Head of caudate nucleus (tissue), 42 donors: ENCODE measurements at places on chromosomes 5 and 9.

DNA sequence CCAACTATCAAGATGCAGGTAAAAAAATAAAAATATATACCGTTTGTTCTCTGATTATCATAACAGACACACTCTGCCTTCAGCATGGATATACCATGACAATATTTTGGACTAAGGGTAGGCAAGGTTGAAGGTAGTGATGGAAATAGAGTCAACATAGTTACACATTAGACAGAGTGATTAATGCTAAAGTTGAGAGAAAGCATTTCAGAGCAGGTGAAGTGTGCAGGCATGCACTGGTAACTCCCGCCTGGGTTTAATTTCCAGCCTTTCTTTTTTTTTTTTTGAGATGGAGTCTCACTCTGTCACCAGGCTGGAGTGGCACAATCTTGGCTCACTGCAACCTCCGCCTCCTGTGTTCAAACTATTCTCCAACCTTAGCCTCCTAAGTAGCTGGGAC, 458.5 kb downstream of the TLR4 start:
- no peak for DNase-seq

DNA sequence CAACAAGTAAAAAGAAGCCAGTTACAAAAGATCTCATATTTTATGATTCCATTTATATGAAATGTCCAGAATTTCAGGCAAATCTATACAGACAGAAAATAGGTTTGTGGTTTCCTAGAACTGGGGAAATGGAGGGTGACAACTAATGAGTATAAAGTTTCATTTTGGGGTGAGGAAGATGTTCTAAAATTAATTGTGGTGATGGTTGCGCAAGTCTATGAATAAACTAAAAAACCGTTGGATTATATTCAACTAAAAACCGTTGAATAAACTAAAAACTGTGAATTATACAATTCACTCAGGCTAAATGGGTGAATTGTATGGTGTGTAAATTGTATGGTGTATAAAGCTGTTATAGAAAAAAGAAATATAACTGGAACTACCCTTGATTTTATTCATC, 47.6 kb downstream of the ADAMTS6 start:
- DNase-seq = no peak

DNA sequence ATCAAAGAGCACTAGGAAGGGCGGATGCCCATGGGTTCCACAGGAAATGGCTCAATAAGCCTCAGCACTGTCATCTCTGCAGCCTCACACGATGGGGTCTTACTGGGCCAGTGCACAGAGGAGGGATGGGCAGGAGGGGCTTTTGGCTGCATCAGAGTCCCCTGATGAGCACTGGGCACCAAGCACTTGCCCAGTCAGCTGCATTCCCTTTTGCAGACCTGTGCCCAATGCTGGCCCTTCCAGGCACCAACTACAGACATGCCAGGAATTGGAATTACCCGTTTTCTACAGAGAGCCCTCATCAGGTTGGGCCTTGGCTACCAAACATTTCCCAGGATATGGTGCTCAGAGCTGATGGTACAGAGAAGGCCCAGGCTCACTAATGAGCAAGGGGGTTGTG, 182.5 kb downstream of the HSPA4 start:
- DNase-seq = no peak

- DNase-seq = no peak
These were observed 215.3 kb upstream of the VLDLR start for GRCh38 chr9:2406252-2406651.

DNA sequence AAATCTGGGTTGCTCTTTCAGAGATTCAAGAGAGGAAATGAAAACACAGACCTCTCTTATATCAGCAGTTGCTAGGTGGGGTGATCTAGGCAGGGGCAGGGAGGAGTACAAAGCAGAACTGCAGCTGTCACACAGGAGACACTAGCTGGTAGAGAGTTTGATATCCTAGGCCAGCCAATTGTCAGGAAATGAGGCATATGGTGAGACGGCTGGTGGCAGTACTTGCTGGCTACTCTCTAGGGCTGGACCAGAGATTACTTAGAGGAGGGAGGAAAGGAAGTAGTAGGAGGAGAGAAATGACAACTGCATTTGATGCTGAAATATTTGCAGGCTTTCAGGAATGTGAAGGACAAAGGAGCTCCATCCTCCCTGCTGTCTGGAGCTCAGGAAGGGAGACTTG, 113.8 kb downstream of the TRIM32 start:
- DNase-seq = no peak

DNA sequence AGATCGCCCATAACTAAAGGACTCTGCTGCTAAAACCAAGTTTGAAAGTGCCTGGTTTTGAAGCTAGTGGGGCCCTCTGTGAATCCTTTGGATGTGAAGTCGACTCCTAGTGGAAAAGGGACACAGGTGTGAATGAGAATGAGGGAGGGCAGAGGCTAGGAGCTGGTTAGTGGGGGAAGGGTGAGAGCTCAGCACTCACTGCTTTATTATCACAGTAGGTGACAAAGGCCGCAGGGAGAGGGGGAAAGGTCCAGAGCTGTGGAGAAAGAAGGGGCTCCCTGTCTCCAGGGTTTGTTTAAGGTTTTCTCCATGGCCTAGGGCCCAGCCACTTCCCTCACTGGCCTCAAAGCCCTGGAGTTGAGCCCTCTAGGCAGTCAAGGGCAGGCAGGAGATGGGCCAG, 3.5 kb downstream of the HDHD3 start:
- DNase-seq = no peak

DNA sequence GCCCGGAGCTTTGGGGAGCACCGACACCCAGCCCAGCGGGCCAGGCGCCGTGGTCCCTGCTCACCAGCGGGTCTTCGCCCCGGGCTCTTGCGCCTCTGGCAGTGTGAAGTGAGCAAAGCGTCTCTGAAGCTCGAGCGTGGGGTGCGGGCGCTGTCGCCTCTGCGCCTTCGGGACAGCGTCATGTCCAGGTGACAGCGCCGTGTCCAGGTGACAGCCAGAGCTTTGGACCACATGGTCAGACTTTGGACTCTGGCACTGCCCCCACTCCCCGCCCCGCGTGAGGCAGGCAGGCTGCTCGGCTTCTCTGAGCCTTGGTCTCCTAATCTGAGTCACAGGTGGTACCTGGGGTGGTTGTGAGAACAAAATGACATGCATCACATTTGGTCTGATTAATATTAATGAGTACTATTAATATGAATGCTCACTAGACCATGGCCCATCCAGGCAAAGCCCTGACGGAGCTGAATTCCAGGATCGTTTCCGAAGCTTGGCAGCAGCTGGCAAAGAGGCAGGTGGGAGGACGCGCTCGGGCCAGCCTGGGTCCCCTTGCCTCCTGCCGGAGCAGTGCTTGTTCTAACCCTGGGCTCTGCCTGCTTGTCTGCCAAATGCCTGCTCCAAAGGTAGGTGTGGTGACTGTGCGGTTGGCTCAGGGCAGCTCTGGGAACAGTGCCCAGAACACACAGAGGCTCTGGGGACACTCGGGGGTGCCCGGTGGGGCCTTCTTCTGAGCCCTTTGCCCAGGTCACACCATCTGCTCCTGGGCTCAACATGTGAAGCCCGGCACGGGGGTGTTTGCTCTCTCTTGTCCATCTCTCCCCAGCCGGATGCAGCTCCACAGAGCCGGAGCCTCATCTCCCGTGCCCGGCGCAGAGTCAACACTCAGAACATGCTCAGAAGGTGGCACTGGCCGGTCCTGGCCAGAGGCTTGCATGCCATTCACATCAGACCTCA, 157.1 kb downstream of the OLFM1 start:
- no peak for DNase-seq

DNA sequence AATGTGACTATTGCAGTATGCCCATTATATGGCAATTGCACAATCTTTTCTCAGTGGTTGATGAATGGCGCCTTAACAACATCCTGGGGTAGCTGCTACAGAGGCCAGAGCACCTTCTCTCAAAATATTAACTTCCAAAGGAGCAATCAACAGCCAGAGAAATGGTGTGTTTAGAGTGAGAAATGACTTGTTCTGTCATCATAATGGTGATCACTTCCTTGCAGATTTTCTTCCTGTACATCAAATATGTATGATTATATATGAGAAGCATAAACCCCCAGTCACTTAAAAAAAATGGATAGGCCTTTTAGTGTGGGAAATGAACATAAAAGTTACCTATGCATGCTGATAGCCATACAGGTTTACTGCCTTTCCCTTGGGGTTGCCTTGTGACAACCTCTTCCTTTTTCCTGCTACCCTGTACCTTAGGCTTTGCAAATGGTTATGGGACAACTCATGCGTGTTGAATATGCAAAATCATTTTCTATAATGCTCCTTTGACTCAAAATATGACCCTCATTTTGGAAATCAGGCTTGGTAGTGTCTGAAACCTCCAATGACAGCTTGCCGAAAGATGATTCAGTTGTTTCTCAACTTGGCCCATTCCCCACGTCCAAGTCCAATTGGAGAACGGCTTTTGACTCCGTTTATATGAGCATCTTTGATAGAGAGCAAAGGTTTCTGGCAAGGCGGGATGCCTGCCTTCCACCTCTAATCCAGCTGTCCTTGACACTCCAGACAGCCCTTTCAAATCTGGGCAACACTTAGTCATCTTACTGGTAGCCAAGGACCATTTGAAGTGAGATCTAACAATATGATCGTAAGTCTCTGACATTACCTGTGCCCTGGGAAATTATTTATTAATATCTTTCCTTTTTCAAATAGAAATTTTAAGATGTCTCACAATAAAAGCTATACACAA, 69.3 kb downstream of the SLC1A1 start:
- no peak for DNase-seq

GRCh38 chr5:6181147-6181729, 197.1 kb downstream of the MED10 start:
- DNase-seq = no peak

DNA sequence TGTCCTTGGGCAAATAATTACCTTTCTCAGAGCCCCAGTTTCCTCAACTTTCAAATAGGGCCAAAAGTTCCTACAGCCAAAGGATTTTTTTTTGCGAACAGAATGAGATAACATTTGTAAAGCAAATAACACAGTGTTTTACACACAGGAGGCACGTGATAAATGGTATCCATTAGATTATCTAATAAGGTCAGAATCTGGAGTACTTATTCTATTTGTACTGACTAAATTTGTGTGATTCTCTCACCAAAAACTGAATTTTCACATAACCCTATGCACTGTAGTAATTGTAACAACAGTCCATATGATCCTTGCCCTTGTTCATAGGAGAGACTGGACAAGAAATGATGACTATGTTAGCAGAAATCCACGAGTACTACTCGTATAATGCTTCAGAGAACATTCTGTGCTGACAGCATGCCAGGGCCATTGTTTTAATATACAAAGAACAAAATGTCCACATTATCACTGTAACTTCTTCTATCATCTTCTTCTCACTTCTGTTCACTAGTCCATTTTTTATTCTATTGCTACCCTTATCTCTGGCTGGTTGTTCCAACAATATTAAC, 13.9 kb upstream of the FEM1C start:
- no peak for DNase-seq

GRCh38 chr5:14204785-14205321, 61.7 kb downstream of the TRIO start:
- no peak for DNase-seq

DNA sequence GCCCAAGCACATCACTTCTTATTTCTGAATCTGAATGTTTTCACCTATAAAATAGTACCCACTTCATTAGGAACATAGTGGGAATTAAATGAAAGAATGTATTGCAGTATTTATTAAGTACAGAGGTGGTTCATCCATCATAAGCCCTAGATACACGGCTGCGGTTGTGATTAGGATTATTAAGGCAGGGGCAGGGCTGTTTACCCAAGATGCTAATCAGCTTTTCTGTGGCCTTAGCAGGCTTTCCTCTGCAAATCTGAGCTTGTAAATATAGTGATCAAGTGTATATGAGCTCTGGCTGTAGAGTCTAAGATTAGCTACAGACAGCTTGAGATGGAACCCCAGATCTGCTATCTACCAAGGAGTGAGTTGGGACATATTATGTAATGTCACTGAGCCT, 124.1 kb upstream of the ADRA1B start:
- DNase-seq = no peak

GRCh38 chr5:73333944-73334703, 114.5 kb downstream of the FOXD1 start:
- DNase-seq = no peak

DNA sequence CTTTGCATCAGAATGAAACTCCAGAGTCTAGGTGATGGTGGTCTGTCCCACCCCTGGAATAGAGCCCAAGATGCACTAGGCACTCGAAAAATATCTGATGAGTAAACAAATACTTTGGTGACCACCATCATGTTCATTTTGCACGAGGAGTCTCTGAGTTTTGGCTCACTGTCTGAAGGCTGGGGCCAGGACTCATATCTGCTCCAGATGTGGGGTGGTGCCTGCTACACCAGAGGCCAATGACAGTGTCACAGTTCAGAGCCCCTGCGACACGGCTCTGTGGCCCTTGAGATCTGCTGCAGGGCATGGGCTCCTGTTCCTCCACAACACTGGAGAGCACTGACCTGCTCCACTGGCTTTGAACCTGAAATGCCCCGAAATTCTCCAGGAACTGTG, 164.6 kb downstream of the ROR2 start:
- peak; percentile 12 for DNase-seq

DNA sequence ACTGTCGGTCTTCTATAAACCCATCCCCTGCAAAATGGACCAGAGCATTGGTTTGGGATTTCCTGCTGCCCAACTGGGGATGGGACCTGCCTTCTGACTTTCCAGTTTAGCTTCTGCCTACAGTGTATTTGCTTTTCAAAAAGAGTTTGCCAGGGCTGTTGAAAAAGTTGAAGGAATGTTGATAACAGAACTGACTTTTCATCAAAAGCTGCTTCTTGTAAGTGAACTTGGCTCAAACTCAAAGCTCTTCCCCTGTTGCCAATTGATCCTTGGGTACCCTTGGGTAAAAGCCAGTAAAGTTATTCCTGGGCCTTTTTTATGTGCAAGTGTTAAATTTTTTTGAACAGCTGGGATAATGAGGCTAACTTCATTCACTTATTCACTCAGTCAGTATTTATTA, 142.9 kb upstream of the SLC30A5 start:
- no peak for DNase-seq

DNA sequence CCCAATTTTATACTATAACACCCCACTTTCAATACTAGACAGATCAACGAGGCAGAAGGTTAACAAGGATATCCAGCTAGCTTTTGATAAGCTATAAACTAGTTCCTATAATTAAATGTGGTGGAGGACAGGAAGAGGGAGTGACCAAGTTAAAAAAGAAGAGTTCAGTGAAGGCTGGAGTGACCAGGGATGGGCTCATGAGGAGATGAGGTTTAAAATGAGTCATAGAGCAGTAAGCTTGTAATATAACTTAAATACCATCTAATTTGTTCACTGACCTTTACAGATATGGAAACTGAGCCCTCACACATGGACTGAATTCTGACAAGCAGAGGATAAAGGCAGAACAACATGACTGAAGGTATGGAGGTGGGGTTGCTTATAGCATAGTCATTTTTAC, 284.5 kb downstream of the SPATA31D1 start:
- DNase-seq = no peak

- DNase-seq = no peak
These were observed 17.0 kb upstream of the CMBL start for GRCh38 chr5:10324518-10325370.

DNA sequence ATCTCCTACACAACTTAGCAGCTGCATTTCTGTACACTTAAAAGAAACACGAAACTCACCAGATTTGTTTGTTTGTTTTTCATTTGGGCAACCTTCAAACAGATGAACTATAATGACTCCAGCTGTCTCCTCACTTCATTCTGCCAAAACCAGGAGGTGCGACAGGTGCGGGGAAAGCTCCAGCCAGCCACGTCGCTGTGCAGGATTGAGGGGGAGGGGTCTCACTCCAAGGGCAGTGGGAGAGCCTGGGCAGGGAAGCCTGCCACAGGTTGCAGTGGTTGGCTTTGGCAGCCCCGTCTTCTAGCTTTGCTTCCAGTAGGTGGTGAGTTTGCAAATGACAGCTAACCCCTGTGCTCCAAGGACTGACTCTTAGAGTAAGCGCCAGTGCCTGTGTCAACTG, 215.8 kb downstream of the CEMIP2 start:
- no peak for DNase-seq
